Muscle of back (tissue), 13 donors: ENCODE measurements at places on chromosomes 7 and 10. TPM values are rescaled to one million over a fixed set of nuclear protein-coding genes. Genes with fewer than 3 reads are reported as not detected.

GRCh38 chr7:137829337-137829992, 17.3 kb downstream of the DGKI start:
- DNase-seq, result no peak

GRCh38 chr10:88618496-88618895, 31.9 kb downstream of the LIPJ start:
- DNase-seq, result no peak

DNA sequence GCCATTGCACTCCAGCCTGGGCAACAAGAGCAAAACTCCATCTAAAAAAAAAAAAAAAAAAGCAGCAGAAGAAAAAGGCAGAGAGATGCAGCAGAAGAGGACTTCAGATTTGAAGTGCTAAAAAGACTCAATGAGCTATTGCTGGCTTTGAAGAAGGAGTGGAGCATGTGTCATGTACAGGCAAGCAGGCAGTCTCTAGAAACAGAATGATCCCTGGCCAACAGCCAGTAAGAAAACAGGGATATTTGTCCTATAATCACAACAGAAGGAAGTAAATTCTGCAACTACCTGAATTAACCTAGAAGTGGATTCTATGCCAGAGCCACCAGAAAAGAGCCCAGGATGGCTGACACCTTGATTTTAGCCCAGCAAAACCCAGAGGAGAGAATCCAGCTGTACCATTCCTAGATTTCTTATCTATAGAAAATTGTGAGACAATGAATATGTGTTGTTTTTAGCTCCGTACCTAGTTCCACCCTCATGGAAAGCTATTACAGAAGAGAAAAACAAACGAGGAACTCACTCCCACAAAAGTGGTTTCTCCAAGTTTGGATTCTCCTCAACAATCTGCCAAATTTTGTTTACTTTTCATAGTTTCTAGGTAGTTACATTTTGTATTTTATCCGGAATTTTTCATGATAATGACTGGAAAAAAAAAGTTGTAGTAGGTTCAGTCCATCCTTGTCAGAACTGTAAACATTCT, 198.2 kb upstream of the GNAI1 start:
- no peak for DNase-seq

GRCh38 chr10:30583778-30584415, 45.7 kb downstream of the LYZL2 start:
- DNase-seq, result peak; percentile 89

- DNase-seq, result peak; percentile 56
Measured at GRCh38 chr10:74824184-74824899, 2.1 kb upstream of the KAT6B start.

GRCh38 chr7:55157764-55158105, 138.9 kb downstream of the EGFR start:
- DNase-seq, result no peak

- no peak for DNase-seq
Measured at GRCh38 chr7:82382276-82382675, 61.3 kb downstream of the CACNA2D1 start.

- no peak for DNase-seq
Measured at GRCh38 chr10:92829786-92830377, 18.4 kb upstream of the EXOC6 start.

DNA sequence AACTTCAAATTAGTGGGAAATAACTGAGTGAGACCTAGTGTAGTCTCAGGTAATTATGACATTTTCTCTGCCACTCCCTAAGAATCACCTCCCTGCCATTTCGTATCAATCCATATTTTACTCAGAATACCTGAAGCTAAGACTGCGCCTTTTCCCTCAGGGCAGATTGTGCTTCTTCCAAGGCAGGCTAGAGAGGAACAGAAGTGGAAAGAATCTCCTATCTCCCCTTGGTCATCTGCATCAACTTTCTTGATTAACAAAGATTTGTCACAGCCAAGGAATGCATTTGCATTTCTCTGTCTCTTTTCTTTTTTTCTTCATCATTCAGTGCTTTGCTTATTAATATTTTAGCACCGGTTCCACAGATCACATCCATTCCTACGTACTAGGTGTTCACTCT, 119.1 kb downstream of the PTPRZ1 start:
- DNase-seq, result no peak

- no peak for DNase-seq
Measured at GRCh38 chr10:131871673-131872005, 29.2 kb upstream of the PPP2R2D start.

DNA sequence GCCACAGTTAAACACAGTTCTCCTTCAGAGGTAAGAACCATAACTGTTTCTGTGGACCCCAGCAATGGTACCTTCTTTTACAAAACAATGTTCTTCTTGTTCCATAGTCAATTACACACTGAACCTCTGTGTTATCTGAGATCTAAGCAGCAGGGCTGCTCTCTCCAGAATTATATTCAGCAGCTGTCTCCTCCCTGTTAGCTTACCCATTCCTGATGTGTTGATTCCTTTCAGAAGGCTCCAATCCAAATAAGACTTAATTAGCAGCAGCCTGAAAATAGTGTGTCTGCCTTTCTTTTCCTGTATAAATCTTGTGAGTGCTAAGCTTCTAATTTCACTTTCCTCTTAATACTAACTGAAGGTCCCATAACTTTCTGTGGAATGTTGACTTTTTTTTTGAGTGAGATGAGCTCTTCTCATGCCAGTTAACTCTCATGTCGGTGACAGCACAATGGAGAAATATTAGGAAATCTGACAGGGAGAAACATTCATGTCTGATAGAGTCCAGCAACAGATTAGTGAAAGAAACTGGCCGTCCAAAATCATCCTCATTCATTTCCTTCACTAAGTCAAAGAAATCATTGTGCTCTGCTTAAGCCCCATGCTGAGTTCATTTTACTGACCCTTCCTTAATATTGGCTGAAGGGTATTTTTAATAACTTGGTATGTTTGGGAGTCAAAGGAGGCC, 226.5 kb downstream of the PRKG1 start:
- peak; percentile 27 for DNase-seq

DNA sequence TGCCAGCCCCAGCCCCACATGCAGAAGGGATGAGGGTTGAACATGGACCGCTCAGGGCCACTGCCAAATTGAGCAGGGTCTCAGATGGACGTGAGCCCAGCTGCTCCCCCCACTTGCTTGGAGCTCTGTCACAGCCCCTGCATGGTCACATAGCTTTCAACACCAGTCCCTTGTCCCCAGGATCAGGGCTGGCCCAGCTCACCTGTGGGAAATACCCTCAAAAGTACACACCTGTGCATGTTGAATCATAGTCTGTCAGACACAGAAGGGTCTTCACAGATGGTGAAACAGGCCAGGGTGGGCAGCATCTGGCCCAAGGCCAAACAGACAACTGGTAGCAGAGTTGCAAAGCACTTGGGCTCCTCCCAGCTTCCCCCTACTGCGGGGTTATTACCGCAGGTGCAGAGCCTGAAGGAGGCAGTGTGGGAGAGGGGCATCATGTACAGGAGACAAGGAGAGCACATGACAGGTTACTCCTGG, 77.6 kb upstream of the UNC5B start:
- no peak for DNase-seq

DNA sequence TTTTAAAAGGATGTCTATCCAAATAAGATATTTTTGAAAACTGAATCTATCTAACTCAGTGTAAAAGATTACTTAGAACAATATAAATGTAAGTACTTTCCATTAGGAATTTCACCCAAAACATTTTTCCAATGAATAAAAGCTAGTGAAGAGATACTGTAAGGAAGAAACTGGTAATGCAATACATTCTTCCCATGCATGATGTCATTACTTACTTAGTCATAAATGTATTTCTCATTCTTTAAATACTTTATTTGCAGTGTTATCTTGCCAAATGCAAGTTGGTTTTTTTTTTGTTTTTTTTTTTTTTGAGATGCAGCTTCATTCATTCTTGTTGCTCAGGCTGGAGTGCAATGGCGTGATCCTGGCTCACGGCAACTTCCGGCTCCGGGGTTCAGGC, 265.6 kb downstream of the PHF14 start:
- no peak for DNase-seq

- DNase-seq, result no peak
Measured at GRCh38 chr10:48446785-48447184, 140.3 kb downstream of the MAPK8 start.

DNA sequence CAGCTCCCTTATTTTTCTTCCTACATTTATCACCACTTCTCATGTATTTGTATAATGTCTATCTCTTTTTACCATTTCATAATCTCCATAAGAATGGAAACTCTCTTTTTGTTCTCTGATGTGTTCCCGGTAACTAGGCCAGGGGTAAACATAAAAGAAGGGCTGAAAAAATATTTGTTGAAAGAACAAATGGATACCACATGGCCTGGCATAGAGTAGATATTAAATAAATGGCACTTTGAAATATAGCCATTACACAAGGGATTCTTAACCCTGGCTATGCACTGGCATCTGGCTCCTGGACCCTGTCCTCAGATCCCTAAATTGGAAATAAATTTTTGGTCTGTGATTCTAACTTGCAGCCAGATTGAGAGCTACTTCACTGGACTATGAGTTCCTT, 30.4 kb downstream of the ELAPOR2 start:
- DNase-seq, result no peak

- peak; percentile 98 for DNase-seq
Measured at GRCh38 chr10:80078448-80079311, at the start of gene TMEM254. TMEM254 (plus strand) TSS chr10:80078665; CDS start chr10:80078700, 35 bp downstream.

DNA sequence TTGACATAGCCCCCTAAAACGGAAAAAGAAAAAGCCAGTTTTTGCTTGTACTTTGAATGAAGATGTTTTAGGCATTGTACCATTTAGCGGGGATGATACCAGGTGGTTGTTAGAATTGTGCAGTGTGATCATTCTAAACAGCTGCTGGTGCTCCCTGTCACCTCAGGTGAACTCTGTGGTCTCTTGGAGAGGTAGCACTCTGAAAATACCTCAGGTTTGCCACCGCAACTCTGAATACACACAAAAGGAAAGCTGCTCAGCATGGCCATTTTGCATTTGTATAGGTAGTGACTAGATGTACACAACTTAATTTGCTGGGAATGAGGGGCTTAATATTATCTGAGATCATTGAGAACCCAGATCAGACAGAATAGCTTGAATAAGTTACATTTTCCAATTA, 52.6 kb downstream of the PLEKHA8 start:
- DNase-seq, result no peak

- DNase-seq, result no peak
Measured at GRCh38 chr7:71312755-71313490, 181.0 kb downstream of the GALNT17 start.

DNA sequence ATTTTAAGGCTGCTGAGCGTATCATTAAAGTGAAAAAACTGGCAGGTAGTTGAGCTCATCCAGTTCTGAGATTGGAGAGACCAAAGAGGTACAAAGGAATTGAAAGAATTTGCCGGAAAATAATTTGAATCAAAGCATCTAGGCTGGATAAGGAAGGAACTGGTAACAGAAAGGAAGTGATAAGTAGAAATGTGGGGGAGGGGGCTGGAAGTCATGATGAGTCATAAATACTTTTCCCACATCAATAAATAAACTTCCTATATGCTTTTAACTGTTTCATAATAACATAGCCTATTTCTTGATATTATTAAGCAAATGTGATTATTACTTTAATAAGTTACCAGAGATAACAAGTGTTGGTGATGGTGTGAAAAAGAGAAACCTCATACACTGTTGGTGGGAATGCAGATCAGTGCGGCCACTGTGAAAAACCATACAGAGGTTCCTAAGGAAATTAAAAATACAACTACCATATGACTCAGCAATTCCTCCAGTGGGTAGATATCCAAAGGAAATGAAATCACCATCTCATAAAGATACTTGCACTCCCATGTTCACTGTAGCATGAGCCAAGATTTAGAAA, 27.0 kb downstream of the ZNF438 start:
- no peak for DNase-seq

DNA sequence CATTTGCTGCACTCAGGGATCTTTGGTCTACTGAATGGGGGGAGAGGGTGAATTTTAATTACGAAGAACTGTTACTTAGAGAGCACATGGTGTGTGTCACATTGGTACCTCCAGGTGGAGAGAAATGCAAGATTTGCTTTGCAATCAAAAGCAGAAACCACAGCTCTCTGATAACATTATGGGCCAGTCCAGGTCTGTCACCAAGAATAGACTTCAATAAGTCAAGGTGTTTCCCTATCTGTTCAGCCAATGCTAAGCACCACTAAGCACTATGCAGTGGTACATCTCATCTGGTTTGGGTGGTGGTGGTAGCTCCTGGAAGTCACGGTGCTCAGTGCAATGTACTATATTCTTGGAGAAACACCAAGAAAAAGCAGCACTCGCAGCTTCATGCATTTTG, 119.6 kb upstream of the AFAP1L2 start:
- no peak for DNase-seq

The INHBA gene
- polyA plus RNA-seq, result 11.1 TPM

The PRSS2 gene
- not detected for polyA plus RNA-seq

The CCDC7 gene
- 2.0 TPM for polyA plus RNA-seq

The HMX2 gene
- polyA plus RNA-seq, result not detected

The BLNK gene
- 2.3 TPM for polyA plus RNA-seq

The CLCN1 gene
- 0.30 TPM for polyA plus RNA-seq

The PDK4 gene
- 15.9 TPM for polyA plus RNA-seq

The FMC1 gene
- 17.6 TPM for polyA plus RNA-seq

The ZNF394 gene
- polyA plus RNA-seq, result 11.6 TPM

The TMEM270 gene
- polyA plus RNA-seq, result not detected

The PROSER2 gene
- 3.4 TPM for polyA plus RNA-seq

The LIPJ gene
- 0.08 TPM for polyA plus RNA-seq

The FEZF1 gene
- polyA plus RNA-seq, result not detected

The CREM gene
- 46.3 TPM for polyA plus RNA-seq

The DENND2A gene
- 47.4 TPM for polyA plus RNA-seq
